ENCODE measurements at places on chromosomes 16 and 17.

DNA sequence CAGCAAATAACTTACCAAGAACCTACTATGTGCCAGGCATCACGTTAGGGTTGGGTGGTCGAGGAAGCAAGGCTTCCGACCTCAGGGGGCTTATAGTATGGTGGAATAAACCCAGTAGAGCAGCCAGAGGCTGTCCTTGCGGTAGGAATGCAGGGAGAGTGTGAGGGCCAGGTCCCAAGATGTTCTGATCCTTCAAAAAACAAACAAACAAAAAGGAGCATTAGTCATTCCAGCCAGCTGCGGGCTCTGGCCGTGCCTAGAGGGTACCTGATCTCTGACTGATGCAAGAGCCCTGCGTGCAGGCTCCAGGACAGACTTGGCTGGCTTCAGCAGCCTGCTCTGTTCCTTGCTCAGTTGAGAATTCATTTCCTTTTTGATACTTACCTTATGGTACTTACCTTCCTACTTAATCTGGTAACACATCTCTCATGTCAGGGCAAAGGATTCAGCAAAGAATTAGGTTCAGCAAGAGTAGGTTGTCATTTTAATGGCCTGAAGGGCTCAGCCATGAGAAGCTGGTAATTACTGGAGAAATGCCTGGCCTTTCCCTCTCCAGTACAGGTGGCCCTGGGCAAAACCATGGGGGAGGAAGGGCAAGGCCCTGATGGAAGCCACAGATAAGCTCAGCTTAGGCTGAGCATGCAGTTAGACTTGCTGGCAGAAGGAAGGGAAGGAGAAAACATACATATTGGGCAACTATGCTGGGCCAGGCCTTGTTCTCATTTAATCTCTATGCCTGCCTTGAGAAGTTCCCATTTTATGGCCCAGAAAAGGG lies 18.4 kb downstream of the CYB5D2 start:
- no peak for DNase-seq

DNA sequence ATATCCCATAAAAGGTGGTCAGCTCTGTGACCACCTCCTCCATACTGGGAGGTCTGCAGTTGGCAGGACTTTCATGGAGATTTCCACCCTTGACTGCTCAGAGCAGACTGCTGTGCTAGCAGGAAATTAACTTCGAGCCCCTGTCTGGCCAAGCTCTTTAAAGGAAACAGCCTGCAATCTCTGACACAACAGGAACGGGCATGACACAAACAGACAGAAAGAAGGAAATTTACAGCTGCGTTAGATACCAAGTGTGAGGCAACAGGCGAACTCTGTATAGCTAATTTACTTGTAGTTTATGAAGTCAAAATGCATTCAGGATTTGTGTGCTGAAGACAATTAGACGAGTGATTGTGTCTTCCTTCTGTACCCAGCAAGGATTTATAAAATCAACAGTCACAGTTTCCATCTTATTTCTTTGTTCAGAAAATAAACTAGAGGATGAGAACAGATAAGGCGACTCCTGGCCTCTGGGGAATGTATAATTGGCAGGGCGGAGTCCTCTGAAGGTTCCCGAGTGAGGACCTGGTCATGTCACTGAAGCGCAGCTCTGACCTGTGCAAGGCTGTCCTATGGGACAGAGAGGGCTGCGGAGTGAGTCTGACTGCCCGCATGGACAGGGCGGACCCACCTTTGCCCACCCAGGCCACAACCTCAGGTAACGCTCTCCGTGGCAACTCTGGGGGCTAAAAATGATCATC lies 16.1 kb downstream of the WIPI1 start:
- DNase-seq: no peak

GRCh38 chr17:76884995-76885893 lies 17.0 kb downstream of the MGAT5B start:
- no peak for DNase-seq

DNA sequence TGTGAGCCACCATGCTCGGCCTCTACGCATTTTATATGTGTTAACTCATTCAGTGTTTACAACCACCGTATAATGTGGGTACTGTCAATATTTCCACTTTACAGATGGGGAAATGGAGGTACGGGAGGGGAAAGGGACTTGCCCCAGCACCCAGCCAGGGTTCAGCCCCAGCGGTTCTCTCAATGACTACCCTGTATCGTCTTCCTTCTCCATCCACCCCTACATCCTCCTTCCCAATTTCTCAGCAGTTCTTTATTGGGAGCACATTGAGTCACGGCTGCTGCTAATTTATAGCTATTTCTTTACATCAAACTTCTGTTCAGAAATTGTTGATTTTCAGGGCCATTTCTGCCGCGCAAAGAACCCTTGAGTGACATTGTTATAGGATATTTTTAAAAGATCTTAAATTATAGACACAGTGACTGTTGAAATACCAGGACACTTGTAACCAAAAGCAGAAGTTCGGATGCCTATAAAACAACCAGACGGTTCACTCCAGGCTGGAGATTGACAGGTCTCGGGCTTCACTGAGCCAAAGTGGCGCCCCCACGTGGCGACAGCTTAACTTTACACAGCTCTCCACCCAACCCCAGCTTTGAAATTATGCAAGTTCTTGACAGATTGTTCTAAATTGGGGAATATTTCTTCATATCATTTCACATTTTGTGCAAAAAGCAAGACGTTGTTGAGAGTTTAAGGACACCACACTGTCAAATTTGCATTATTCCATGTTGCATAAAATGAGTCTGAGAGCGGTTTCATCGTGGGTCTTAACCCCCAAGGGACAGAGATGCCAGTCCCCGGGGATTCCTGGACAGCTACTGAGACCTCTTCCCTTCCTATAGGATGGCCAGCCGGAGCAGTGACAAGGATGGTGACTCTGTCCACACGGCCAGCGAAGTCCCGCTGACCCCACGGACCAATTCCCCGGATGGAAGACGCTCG lies 11.8 kb downstream of the SYT17 start:
- peak; percentile 75 for DNase-seq

DNA sequence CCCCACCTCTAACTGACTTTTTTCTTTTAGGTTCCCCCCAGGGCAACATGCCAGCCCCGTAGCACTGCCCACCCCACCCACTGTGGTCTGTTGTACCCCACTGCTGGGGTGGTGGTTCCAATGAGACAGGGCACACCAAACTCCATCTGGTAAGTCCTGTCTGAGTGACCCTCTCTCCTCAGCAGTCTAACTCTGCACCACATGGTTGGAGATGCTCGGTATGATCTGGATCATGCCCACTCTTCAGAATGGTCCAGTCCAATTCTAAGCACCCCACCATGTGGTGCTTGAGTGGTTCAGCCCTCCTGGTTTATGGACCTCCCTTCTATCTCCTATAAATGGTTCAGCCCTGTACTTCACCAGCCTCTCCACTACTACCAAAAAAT lies 5.9 kb downstream of the KDM6B start:
- DNase-seq: no peak

DNA sequence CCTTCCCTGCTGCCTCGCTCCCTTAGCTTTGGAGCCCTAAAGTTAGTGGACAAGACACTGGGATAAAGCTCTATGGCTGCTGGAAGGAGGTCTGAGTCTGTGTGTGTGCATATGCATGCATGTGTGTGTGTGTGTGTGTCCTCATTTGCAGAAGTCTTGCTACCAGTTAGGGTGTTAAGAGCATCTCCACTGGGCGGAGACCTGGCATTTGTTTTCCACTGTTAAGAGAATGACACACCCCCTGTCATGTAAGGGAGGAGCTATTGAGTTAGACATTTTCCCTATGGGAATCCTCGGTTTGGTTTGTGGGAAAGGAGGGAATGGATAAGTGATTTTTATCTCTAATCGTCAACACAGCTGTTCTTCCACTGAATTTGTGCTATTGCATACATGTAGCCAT lies 24.8 kb upstream of the ARHGAP23 start:
- DNase-seq: no peak

DNA sequence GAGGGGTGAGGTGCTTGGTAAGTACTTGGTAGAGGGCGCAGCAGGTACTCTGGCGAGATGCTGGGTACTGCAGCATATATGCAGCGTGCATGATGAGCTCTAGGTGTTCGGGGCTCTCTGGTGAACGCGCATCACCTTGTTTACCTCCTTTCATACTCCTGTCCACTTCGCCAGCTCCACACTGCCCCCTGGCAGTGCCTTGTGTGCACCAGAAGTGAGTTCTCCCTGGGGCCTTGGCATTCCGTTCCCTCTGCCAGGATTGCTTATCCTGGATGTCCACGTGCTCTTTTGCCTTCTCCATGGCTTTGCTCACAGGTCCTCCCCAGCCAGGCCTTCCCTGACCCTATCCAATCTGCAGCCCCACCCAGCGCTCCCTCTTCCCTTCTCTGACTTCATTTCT lies 154.2 kb downstream of the MRM1 start:
- DNase-seq: no peak

DNA sequence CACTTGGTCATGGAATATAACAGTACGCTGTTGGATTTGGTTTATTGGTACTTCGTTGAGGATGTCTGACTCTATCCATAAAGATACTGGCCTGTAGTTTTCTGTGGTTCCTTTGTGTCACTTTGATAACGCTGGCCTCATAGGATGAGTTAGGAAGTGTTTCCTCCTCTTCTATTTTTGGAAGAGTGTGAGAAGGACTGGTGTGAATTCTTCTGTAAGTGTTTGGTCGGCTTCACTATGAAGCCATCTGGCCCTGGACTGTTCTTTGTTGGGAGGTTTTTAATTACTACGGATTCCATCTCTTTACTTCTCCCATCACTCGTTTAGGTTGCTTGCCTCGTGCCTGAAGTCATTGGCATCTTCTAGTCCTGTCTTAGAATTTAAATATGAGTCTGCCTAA lies 117.3 kb downstream of the OR1D5 start:
- no peak for DNase-seq

GRCh38 chr17:31274252-31274651 lies 22.8 kb downstream of the OMG start:
- DNase-seq: no peak

- no peak for DNase-seq
Measured at GRCh38 chr17:13957636-13958035, 111.7 kb upstream of the COX10 start.

DNA sequence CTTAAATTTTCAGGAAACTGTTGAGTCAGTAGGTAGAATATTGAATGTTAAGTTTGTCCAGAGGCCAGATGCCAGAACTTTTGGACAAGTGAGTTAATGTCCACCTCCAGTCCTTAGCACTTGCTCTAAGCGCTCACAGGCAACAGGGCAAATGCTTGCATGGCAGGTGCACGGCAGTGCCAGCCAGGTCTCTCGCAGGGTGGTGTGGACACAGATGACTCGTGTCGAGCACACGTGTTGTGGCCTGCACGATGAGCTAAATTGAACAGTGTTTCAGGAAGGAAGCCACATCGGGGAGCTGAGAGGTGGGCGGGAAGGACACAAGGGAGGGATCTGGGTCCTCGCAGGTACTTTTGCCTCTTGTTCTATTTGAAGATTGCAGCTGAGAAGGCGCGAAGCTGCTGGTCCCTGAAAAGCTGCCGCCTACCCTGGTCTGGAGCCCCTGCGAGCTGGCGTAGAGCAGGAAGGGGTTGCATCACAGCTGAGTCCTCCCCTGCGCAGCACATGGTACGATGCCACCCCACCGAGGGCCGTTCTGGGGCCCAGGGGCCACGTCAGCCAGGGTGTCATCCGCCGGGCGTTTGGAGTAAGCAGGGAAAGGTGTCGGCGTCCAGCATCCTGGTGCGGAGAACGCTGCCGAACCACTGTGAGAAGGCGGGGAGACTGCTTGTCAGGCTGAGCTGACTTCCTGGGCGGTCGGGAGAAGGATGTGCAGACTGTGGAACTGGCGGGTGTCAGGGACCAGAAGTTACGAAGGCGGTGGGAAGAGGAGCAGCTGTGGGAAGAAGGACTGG lies 6.3 kb downstream of the RAB40C start:
- DNase-seq: no peak

- DNase-seq: no peak
Measured at GRCh38 chr17:36074365-36074764, 10.3 kb downstream of the CCL18 start.

GRCh38 chr17:29857823-29858222 lies 72.2 kb downstream of the SSH2 start:
- no peak for DNase-seq

DNA sequence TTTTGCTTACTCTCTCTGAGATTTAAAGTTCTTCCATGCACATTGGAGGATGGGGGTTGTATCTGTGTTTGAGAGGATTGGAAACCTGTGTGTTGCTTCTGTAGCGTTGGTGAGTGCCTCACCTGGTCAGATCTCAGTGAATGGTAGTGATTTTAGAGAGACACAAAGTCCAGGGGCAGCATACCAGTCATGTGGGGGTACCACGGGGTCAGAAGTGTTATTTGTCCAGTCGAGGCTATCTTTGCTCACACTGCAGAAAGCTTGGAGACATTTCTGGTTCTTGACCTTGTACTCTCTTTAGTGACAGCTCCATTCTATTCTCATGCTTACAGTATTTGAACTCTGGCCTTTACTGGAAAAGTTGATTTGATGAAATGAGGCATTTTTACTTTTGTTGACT lies 23.7 kb downstream of the PRKAR1A start:
- no peak for DNase-seq

- no peak for DNase-seq
Measured at GRCh38 chr17:61381537-61381936, 18.1 kb upstream of the TBX2 start.

DNA sequence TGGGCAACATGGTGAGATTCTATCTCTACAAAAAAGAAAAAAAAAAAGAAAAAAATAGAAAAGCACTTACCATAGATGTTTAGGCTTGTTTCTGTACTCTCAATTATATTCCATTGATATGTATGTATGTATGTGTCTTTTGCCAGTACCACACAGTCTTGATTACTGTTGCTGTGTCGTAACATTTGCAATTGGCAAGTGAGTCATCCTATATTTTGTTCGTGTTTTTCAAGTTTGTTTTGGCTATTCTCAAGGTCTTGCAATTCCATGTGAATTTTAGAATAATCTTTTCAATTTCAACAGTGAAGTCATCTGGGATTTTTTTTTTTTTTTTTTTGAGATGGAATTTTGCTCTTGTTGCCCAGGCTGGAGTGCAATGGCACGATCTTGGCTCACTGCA lies 19.3 kb downstream of the SPECC1 start:
- DNase-seq: no peak

DNA sequence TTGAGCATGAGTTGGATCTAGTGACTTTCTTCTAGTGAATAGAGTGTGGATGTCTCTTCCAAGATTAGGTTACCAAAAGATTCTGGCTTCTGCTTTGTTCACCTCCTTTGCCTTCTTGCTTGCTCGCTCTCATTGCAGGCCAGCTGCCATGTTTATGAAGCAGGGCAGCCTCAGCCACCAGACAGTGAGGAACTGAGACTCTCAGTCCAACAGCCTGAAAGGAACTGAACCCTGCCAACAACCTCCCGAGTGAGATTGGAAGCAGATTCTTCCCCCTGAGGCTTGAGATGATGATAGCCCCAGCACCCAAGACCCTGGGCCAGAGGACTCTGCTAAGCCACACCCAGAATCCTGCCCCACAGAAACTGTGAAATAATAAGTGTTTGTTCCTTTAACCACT lies 48.4 kb downstream of the NOG start:
- DNase-seq: no peak

All from COLO829 (cell line).